Mononuclear cell (primary cell): ENCODE measurements at places on chromosomes 1 and 21. TPM values are rescaled to one million over a fixed set of nuclear protein-coding genes. Genes with fewer than 3 reads are reported as not detected.

The IL12RB2 gene
- total RNA-seq, result 1.3 TPM

The FCER1A gene
- 16.5 TPM for total RNA-seq

The CDKN2C gene
- total RNA-seq, result 5.2 TPM

The CD34 gene
- 0.42 TPM for total RNA-seq

The USP33 gene
- total RNA-seq, result 90.3 TPM

The BRINP3 gene
- total RNA-seq, result not detected

The CCDC17 gene
- total RNA-seq, result 2.6 TPM

The PRAMEF11 gene
- not detected for total RNA-seq

The NBPF8 gene
- total RNA-seq, result 33.0 TPM

The LCE2C gene
- not detected for total RNA-seq

The DNAJB4 gene
- 22.4 TPM for total RNA-seq

The ZMYND12 gene
- 0.84 TPM for total RNA-seq

The TMOD4 gene
- total RNA-seq, result not detected

The FAM163A gene
- total RNA-seq, result 0.21 TPM
